SK-N-SH treated with all-trans-retinoic acid at 6 μM for 48 hours (cell line): ENCODE measurements at places on chromosomes 13 and 19.

- ATAC-seq: no peak
Measured at GRCh38 chr13:21742096-21742495, 71.2 kb downstream of the FGF9 start.

GRCh38 chr13:22114630-22115311 is 443.9 kb downstream of the FGF9 start:
- no peak for ATAC-seq

DNA sequence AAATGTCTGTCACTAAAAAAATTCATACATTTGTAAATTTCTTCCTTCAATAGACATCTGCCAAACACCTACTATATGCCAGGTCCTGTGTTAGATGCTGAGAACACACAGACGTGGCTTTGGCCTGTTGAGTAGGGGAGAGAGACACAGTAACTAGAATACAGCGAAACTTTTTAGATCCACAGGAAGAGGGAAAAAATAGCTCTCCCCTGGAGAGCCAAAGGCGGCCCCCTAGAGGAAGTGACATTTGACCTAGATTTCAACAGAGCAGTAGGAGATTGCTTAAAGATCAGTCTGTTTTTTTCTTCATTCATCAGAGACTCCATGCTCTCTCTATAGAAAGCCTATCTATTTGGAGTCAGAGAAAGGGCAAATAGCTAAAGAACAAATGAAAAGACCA is 11.3 kb downstream of the LCP1 start:
- no peak for ATAC-seq

DNA sequence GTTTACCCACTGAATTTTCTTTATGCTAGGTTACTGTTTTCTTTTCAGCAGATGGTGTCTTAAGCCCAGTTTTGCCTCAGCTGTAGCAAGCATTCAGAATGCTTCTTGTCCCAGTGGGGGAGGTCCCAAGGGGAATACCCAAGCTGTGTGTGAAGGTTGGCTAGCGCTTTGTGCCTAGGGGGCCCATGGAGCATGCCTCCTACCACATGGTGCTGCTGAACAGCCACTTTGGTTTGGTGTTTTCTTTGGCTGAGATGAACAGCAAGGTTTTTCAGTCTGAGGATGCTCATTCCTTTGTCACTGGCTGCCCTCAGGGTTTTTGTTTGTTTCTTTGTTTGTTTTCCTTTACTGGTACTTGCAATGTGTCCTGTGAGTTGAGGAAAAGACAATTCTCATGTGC is 99.0 kb downstream of the PCDH20 start:
- no peak for ATAC-seq

- ATAC-seq: no peak; the same call in 1 of the 3 replicates
Measured at GRCh38 chr13:46751811-46752635, 44.9 kb downstream of the ESD start.

GRCh38 chr19:1512671-1513498 is at the start of gene ADAMTSL5:
Gene ADAMTSL5, minus strand, starts transcription at chr19:1513019. Its CDS starts 2,076 bp downstream, at chr19:1510943.
- ATAC-seq: peak; percentile 52

GRCh38 chr13:32209652-32210051 is 105.5 kb downstream of the ZAR1L start:
- ATAC-seq: no peak

DNA sequence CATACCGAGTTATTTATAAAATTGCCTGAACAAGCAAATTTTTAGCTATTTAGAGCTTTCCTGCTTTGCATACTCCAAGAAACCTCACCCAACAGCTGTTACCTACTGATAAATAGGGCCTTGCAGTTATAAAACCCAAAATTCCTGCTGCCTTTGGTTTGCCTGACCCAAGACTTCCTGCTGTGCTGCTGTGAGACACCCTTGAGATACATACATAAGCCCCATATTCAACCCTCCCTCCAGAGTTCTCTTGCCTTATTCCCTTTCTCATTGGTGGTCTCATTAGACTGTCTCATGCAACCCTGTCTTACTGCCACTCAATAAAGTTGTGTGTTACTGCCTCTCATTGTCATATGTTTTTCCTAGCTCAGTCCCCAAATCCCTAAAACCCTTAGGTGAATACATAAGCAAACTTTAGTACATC is 677.6 kb downstream of the UQCRFS1 start:
- ATAC-seq: no peak

GRCh38 chr13:96473526-96474180 is 383.7 kb downstream of the HS6ST3 start:
- ATAC-seq: no peak

GRCh38 chr13:20402881-20403280 is 122.8 kb downstream of the CRYL1 start:
- ATAC-seq: no peak

DNA sequence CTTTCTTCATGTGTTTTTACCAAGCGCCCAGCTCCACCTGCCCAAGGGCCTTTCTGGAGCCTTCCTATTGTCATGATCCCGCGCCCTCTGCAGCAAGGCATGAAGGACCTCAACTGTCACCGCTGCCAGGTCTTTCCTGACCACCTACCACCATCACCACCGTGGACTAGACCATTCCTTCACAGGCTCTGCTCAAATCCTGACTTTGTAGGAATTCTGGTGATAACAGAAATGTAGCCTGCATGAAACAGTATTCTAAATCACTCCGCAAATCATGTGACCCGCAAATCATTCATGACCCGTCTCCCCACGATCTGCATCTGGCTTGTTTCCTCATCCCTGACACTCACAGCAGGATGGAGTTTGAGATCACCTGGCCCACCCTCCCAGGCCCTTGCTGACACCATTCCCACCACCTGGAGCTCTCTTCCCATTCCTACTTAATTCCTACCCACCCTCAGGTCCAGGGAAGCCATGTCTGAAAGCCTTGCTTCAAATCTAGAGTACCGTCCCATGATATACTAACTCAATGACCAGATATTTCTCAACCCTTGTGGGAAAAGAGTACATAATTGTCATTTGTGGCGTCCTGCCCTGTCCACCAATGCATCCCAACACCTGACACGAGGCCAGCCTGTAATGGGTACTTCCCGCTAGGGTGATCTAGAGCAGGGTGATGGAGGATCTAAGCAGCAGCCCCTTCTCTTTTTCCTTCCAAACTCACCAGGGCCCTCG is 1.3 kb downstream of the UBE2S start:
- ATAC-seq: no peak

GRCh38 chr13:40996426-40997092 is 22.6 kb downstream of the ELF1 start:
- ATAC-seq: no peak

DNA sequence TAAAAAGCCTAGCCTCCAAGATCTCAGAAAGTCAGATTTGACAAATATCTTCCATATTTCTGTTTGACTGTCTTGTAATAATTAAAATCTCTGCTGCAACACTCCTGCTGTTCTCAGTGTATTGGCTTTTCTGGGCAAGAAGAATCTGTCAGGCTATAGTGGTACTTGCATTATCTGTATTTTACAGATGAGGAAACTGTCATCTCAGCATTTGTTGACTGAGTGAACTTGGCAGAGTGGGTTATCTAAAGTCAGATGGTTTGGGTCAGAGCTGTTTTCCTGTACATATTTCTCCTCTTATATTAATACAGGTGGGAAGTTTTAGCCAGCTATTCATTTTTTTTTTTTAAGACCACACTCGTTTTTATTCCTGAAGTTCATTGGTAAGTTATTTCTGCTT is 1378.2 kb upstream of the PCDH20 start:
- ATAC-seq: no peak

DNA sequence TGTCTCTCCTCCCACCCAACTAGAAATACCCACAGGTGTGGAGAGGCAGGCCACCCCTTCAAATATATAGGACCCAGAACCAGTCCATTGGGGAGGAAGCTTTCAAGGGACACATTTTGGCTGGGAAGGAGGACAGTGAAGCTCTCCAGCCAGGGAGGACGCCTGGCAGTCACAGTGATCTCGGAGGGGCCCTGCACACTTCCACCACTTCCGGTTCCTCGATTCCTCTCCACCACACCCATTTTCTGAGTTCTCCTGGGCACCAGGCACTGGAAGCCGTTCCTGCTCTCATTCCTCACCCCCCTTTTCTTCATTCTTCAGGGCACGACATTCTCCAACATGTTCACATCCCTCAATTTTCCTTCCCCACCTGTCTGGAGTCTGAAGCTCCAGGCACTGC is 30.4 kb upstream of the CEACAM21 start:
- no peak for ATAC-seq

GRCh38 chr19:29645911-29646310 is 19.4 kb upstream of the PLEKHF1 start:
- ATAC-seq: peak; percentile 50

GRCh38 chr13:104017317-104017716 is 951.1 kb upstream of the SLC10A2 start:
- no peak for ATAC-seq

DNA sequence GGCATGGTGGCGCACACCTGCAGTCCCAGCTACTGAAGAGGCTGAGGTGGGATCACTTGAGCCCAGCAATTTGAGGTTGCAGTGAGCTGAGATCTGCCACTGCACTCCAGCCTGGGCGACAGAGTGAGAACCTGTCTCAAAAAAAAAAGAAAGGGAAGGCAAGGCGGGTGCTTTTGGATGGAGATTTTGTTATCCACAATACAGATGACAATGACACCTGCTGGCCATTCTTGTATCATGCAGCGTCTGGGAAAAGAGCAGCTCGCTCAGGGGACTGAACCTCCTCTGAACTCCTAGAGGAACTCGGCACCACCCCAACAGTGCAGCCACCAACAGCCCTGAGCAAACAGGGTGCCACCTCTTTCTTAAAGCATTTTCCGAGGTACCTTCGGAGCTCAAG is 22.8 kb downstream of the HAUS8 start:
- peak; percentile 71 for ATAC-seq

DNA sequence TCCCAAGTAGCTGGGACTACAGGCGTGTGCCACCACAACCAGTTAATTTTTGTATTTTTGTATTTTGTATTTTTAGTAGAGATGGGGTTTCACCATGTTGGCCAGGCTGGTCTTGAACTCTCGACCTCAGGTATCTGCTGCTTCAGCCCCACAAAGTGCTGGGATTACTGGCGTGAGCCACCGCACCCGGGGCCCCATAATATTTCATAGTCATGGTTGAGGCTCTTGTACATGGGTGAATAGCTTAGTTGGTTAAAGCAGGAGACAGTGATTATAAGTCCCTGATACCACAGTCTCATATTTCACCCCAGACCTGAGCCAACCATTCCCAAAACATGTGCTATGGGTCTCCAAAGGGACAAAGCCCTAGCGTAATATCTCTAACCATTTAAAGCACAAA is 26.1 kb downstream of the MBNL2 start:
- ATAC-seq: no peak

DNA sequence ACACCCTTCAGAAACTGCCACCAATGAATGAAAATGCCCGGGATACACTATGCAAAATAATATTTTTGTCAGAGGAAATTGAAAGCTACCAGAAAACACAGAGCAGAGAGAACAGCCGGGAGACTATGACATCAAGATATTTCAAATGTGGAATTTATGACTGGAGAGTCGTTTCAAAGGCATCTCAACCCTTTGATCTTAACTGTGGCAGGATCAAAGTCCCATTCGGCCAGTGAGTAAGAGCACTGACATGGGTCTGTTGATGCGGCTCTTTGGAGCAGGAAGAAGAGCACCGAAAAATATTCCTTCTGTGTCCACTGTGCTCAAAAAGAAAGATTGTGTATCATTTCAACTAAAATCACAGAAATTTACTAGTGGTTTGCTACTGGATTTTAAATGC is 201.9 kb downstream of the RFC3 start:
- ATAC-seq: no peak

- ATAC-seq: no peak
Measured at GRCh38 chr13:77511552-77511951, 24.0 kb upstream of the SCEL start.

- ATAC-seq: no peak
Measured at GRCh38 chr13:47239025-47239424, 342.2 kb upstream of the HTR2A start.

GRCh38 chr13:103315711-103316110 is 249.5 kb upstream of the SLC10A2 start:
- no peak for ATAC-seq

DNA sequence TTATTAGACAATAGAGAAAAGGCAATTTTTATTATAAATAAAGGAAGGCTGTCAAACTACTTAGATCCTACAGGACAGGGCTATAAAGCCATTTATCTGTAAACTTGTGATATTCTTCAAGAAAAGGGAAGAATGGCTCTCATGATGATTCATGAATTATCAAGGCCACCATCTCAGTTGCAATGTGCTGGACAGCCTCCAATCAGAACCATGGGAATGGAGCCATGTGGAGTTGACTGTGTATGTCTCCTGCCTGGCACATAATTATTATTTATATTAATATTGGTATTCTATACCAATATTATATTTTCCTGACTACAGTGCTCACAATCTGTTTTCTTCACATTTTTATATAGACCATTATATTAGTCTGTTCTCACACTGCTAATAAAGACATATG is 560.5 kb upstream of the MIR17HG start:
- no peak for ATAC-seq

DNA sequence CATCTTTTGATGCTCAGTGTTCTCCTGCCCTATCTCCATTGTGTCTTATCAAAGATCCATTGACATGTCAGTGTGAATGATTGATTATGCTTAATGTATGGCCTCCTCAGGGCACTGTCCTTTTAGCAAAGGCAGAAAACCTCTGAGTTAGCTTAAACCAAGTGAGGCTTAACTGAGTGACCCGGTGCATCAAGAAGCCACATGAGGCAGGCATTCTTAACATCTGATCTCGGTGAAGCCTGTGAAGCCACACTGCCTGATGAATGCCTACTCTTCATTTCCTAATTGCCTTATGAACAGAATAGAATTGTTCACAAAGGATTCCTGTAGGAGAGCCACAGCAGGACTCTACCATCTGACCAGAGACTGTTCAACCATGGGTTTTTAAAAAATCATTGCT is 168.1 kb upstream of the SOX21 start:
- ATAC-seq: no peak

DNA sequence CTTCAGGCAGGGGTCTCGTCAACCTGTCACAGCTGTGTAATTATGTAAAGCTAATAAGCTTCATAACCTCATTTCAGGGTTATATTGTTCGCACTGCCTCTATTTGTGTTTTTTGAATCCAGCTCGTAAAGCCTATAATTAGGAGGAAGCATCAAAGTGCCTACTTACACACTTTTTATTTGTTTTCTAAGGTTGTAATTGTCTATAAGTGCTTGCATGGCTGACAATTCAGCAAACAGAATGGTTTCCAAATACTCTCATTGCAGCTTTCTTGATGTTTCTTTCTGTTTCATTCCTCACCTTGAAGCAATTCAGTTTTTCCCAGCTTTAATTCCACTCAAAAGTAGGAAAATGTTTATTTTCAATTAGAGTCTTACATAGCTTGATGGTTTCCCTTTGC is 336.3 kb downstream of the HS6ST3 start:
- ATAC-seq: no peak

- ATAC-seq: peak; percentile 24; the same call in 2 of the 3 replicates
Measured at GRCh38 chr13:51818781-51819511, 15.0 kb upstream of the DHRS12 start.
